ENCODE measurements at places on chromosomes 16 and 17. TPM values are rescaled to one million over a fixed set of nuclear protein-coding genes. Genes with fewer than 3 reads are reported as not detected.

GRCh38 chr17:56638591-56639051 is 45.1 kb downstream of the NOG start:
- no peak for DNase-seq

DNA sequence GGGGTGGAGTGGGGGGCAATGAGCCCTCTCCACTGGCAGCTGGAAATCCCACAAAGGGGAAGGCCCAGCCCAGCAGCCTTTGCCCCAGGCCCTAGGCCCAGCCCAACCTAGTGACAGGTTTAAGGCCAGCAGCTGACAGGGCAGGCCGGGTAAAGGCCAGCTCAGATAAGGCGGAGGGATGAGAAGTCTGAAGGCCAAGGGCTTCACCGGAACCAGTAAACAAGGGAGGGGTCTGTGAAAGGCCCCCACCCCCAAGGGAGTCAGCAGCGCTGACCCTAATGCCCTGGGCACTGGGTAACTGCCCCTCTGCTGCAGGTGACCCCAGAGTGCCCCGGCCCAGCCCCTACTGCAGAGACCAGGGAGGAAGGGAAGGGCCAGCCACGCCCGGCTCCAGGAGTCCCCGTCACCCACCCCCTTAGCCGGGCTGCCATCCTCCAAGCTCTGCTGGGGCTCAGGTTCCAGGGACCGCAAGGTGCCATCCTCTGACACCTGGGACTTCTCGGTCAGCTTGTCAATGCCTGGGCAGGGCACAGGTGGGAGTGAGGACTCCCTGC is 17.5 kb downstream of the OTOP3 start:
- no peak for DNase-seq

The ADPRM gene
- 34.2 TPM for total RNA-seq

DNA sequence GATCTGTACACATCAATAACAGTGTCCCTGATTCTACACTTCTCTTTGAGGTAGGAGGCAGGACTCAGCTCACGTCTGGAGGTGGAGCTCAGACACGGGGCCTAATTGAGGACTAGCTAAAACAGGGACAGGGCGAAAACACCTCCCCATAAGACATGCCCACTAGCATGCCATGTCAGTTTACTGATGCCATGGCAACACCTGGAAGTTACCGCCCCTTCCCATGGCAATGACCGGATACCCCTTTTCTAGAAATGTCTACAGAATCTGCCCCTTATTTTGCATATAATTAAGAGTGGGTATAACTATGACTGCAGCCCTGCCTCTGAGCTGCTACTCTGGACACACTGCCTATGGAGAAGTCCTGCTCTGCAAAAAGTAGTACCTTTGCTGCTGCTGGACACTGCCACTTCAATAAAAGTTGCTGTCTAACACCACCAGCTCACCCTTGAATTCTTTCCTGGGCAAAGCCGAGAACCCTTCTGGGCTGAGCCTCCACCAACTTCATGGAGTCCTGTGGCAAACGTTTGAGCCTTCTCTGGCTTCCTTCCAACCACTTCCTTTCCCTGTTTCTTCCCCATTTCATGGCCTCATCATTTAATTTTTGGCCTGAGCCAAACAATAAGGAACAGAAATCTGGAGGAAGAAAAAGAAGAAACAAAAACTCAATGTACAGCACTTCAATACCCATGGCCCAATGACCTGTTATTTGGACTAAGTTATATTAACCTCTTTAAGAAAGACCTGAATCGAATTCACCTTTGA is 21.0 kb downstream of the PHB1 start:
- no peak for DNase-seq

DNA sequence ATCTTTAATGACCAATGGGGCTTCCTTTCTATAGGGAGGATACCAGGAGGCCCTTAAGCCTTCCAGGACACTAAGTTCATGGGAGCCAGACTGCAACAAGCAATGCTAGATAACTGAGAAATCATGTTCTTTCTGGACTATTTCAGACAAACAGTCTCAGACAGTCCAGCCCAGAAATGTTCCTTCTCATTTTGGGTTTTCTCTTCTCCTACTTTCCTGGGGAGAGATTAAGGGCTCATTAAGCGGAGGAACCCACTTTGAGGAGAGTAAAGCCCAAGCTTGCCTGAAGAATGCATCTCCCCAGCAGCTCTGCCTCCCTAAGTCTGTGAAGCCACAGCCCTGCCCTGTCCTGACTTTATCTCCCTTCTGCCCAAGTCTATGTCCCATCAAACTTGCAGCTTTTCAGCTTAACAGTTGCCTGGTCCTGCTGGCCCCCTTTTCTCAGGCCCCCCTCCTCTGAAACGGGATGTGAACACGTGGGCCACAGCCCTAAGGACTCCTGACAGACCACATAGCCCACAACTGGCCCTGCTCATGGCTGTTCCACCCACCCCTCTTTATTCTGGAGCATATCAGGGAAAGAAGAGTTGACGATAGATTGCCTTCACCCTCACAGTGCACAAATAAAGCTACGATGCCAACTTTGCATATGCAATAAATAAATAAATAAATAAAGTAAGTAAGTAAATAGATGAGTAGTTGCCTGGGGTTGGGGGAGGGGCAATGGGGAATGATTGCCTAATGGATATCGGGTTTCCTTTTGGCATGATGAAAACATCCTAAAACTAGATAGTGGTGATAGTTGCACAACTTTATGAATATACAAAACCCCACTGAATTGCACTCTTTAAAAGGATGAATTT is 111.0 kb downstream of the N4BP1 start:
- DNase-seq = no peak

DNA sequence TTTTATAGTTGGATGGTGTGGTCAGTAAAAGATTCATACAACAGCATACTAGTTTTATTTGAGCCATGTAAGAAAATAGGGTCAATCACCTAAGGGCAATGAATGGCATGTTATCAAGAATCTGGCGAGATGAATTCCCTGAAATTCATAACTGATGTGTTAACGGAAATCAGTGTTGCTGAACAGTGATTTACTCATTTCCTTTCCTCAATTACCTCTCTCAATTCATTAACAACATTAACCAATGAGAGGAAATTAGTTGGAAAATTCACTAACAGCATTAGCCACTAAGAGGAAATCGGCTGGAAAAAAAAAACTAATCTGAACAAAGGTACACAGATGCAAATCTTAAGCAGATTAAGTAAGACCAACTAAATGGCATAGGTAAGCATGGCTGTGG is 6.3 kb downstream of the CMTR2 start:
- DNase-seq = no peak

- no peak for DNase-seq
Measured at GRCh38 chr17:49000943-49001342, 3.8 kb downstream of the IGF2BP1 start.

GRCh38 chr17:80955671-80956280 is 35.9 kb upstream of the CHMP6 start:
- no peak for DNase-seq

DNA sequence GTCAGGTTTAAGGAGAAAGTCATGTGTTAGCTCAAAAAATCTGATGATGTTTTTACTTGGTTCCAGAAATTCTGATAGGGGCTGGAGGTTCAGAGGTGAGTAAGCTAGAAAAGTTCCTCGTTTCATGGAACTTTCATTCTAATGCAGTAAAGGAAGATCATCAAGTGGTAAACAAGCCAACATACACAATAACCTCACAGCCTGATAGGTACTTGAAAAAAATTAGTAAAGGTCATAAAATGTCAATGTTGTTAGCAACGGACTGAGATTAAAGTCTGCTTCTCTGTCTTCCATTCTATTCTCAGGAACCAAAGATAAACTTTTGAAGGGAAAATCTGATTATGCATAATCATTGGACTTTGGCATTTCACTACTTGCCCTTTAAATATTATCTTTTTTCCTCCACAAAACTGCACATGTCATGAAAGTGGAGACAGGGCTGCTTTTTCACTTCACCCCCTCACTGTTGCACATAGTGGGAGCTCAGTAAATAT is 165.4 kb upstream of the MAF start:
- no peak for DNase-seq
